ENCODE measurements at places on chromosomes 16 and 17.

GRCh38 chr17:72671016-72671415, 421.5 kb downstream of the SLC39A11 start:
- no peak for DNase-seq

DNA sequence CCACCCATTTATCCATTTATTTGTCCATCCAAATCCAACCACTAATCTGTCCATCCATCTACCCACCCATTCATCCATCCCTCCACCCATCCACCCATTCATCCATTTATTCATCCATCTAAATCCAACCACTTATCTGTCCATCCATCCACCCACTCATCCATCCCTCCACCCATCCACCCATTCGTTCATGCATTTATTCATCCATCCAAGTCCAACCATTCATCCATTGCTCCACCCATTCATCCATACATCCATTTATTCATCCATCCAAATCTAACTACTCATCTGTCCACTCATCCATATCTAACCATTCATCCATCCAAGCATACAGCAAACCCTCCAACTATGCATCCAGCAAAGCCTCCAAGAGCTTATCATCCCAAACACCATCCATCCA, 267.3 kb downstream of the XYLT1 start:
- DNase-seq, result no peak

DNA sequence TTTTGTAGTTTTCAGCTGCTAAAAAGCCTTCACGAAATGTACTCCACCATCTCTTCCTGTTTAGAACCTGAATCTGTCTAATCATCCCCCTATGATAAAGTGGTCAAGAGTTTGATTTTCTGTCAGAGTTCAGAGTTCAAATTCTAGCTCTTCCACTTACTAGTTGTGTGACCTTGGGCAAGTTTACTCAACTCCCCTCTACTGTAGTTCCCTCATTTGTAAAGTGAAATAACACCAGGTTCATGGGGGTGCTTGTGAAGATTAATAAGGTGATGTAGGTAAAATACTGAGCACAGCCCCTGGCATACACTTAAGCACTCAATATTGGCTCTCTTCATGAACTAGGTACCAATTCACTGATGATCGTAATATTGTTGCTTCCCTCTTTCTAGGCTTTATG, 1.2 kb upstream of the CDC6 start:
- no peak for DNase-seq

- DNase-seq, result no peak
Observed at GRCh38 chr16:20221208-20221607, 106.1 kb downstream of the GP2 start.

DNA sequence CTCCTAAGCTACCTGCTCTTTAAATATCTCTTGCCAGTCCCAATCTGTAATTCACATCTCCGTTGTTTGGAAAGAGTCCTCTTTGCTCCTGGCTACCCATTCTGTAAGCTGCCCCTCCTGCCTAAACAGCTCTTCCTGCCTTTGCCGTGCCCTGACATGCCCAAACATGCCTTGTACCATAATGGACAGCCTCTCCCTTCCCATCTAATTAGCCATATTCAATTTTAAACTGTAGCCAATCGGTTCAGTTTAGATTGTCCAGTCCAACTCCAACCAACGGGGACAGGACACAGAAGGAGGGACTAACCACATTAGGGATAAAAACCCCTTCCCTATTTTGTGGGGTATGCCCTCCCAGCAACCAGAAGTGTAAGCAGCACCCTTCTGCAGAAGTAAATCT, 30.6 kb upstream of the CLEC3A start:
- DNase-seq, result no peak

- no peak for DNase-seq
Observed at GRCh38 chr16:51658531-51658930, 507.5 kb upstream of the SALL1 start.

- DNase-seq, result peak; percentile 56
Observed at GRCh38 chr17:74744714-74745547, 3.5 kb upstream of the NHERF1 start.

DNA sequence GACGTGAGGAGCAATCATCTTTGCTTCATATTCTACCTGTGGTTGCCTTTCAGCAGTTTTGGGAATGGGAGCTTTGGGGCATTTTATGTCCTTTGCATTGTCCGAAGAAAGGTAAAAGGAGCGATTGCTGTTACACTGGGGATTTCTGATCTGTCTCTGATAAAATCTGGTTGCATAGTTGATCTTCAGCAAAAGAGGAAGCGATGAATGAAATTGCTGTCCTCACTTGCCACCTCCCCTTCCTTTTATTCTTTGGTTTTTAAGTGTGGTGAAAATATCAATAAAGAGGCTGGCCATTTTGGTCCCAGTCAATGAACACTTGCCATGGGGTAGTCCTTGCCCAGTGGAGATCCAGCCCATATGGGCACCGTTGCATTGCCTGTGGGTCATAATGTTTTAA, 236.8 kb downstream of the MSI2 start:
- DNase-seq, result no peak

GRCh38 chr17:17999364-18000029, 26.8 kb downstream of the DRC3 start:
- DNase-seq, result peak; percentile 12

DNA sequence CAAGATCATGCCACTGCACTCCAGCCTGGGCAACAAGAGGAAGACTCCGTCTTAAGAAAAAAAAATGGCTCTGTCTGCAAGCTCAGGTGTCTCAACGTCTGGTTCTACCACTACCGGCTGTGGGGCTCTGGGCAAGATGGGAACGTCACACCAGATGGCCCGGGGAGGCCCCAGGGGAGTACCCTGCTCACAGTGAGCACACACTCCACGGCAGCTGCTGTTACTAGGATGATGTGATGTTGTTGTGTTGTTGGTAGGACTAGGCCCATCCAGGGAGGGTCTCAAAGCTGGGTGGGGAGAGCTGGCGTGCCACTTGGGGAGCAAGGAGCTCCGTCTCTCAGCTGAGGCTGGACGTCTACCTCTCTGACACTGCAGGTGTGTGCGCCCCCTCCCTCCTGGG, 9.4 kb upstream of the NPTX1 start:
- no peak for DNase-seq

DNA sequence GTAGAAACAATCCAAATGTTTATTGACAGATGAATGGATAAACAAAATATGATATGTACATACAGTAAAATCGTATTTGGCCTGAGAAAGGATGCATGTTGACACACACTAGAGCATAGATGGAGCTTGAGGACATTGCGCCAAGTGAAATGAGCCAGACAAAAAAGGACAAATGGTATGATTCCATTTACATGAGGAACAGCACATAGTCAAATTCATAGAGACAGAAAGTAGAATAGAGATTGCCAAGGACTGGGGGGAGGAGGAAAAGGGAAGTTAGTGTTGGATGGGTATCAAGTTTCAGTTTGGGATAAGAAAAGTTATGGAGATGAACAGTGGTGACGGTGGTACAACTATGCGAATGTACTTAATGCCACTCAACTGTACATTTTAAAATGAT, 47.9 kb downstream of the COPRS start:
- DNase-seq, result no peak

GRCh38 chr16:79929260-79929965, 328.9 kb upstream of the MAF start:
- DNase-seq, result no peak

GRCh38 chr16:85753559-85753958, 2.7 kb upstream of the C16orf74 start:
- DNase-seq, result no peak
